ENCODE measurements at places on chromosomes 6 and 20.

- DNase-seq, result no peak
Measured at GRCh38 chr6:111069382-111070104, 17.8 kb upstream of the SLC16A10 start.

GRCh38 chr20:52433326-52434040 lies 241.9 kb upstream of the ZFP64 start:
- no peak for DNase-seq

GRCh38 chr6:7085911-7086310 lies 21.9 kb upstream of the RREB1 start:
- DNase-seq, result no peak

DNA sequence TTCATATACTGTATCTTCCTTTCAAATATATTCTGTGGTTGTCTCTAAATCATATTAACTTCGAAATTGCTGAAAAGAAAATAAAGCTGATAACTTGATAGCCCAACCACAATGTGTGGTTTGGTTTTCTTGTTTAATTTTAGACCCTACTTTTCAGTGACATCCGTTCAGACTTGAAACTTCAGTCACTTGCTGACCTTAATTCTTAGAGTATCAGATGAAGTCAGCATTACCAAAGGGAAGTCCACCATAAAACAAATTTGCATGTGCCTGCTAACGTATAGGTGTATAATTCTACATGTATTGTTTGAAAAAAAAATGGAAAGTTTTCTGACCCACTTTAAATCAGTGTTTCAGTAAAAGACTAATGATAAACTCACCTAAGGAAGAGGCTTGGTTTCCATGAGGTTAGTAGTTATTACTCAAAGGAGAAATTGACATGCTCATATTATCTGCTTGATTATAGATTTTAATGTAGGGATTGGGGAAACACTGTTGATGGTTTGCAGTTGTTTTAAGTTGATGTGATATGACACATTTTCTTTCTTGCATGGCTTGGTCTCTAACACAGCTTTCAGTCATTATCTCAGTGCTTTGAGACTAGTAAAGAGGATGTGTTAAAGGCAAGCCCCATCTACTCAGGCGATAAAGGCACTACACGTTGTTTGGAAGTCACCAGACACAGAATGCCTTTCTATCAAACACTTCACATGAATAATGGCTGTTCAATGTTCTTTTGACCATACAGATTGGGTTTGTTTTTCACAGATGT lies 5.2 kb upstream of the IL17A start:
- DNase-seq, result no peak

- no peak for DNase-seq
Measured at GRCh38 chr20:17862171-17862570, 106.4 kb downstream of the SNX5 start.

DNA sequence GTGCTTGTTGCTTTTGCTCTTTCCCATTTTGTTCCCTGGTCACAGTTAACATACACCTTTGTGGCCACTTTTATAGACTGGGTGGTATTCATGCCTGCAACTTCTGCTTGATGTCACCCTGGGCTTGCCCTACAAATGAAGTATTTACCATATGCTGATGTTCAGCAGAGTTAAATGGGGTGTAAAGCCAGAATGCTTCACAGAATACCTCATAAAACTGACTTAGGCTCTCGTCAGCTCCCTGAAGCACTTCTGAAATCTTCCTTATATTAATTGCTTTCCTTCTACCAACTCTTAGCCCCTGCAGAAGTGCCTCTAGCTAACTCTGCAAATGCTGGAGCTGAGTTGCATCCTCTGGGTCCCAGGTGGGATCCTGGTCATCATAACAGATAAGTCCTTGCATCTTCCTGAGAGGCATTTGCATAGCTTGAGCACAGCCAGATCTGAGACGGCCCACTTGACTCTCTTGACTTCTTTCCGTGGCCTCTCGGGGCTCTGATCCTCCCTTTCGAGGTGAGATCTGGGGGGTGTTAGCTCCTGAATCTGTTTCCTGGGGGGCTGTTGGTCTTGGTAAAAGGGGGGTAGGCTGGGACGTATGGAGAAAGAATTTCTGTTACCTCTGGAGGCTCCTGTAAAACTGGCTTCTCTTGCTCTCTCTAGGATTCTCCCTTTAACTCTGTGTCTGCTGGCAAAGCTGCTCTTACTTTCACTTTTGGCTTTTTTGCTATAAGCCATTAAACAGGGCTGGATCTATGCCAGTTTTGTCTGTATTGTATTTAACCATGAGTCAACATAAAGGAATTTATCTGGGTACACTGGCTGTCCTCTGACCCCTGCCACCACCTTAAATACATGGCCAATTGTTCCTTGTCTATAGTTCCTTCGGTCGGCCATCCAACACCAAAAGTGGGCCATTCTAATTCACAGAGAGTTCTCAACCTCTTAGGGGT lies 223.0 kb upstream of the SYNCRIP start:
- DNase-seq, result no peak

DNA sequence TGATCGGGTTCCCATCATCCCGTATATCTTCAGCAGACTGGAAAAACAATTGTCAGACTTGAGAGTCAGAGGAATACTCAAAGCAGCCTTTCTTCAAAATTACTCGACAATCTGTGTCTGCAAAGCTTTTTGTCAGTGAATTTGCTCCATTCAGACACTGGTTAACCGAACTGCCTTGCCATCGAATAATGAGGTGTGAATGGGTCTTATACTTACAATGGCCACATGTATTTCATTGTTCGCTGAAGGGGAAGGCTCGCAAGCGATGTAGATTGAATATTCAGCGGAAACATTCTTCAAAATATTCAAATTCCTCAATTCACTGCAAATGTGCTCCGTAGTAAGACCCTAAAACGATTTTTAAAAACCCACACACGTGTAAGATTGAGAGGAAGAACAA lies 32.9 kb downstream of the JAG1 start:
- DNase-seq, result no peak

DNA sequence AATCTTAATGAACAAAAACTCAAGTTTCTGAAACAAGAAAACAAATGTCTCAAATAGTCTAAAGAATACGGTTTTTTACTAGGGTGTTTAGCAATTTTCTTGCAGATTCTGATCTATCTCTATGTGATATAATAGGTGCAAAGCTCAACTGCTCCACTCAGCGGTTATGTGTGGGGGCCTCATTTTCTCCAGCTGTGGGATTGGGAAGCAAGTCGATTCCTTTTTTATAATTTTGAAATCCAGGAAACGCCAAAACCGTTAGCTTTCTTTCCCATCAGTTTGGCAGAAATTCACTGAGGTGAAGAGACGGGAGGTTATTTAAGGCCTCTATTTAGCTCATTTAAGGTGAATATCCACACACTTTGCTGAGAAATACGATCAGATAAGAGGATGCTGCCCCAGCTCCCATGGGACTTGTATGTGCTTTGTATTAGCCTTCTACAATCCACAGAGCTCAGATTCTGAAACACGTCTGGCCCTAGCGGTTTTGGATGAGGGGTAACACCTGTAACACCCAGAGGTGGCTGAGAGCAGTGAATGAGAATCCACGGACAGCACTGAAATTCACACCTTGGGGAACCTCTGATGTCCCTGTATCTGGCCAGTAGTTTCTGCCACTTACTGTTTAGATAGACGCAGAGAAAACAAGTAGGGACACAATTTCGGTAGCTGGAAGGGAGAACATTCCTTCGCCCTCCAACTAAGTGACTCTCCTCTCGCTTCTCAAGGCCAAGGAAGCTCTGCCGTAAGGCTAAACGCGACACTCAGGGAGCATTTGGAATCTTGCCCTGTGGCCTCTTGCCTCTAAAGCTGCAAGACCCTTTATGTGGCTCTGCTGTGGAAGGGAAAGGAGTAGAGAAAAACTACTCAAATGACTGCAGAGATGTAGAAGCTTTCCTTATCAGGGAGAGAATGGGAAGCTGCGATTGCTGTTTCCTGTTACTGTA lies 6.5 kb upstream of the BCAS4 start:
- DNase-seq, result no peak

GRCh38 chr20:36576081-36576445 lies 2.7 kb downstream of the TGIF2 start:
- no peak for DNase-seq

GRCh38 chr20:25394996-25395395 lies 4.4 kb upstream of the ABHD12 start:
- no peak for DNase-seq

DNA sequence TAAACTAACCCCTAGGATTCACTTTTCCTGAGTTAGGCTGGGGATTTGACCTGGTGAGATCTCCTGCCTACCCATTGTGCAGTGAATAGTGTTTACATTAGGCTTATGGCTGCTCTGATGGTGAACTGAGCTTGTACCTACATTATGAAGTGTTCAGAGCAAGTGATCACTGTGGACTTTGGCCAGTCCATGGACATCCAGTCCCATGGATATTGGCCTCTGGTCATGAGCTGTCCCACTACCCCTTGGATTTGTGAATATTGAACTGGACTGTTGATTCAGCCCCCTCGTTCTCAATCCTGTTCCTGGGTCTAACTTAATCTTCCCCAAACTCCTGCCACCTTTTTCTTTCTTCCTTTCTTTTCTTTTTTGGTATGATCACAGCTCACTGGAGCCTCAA lies 13.8 kb downstream of the ASIP start:
- DNase-seq, result no peak

GRCh38 chr6:132443206-132443605 lies 41.9 kb upstream of the MOXD1 start:
- no peak for DNase-seq

GRCh38 chr20:17969884-17970409 lies 1.1 kb downstream of the MGME1 start:
- no peak for DNase-seq

DNA sequence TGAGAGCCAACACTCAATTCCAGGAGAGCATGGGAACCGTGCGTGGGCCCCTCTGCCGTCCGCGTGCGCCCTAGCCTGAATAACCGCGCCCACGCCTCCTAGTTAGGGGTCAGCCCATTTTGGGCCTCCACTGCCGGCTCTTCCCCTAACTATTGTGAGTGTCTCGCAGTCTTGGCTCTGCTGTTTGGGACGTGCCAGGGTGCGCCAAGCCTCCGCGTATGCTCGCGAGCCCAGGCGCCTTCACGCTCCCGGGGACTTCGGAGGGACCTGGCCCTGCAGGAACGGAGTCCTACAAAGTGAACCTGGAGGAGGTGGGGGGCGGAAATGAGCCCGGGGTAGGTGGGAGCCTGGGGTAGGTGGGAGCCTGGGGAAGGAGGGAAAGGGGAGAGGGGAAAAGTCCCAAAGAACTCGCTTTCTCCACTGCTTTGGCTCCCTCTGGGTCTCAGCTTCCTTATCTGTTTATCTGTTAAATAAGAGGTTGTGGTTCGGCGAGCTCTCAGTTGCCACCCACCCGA lies 873 bp upstream of the GCM2 start:
- no peak for DNase-seq

DNA sequence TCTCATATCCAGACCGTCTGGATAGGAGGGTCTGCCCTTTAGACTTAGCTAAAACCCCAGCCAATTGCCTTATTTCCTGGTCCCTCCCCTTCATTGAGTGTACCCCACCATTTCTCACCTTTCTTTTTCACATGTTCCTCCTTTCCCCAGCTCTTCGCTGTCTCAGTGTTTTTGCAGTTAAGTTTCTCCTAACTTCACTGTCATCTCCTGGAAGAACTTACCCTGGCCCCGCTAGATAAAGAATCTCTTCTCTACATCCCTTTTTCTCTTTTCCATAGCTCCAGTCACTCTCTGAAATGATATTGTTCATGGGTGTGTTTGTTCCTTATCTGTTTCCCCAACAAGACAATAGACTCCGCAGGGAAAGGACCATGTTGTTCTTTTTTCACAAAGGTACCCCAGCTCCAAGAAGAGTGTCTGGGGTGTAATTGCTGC lies 208.8 kb downstream of the TSHZ2 start:
- no peak for DNase-seq

DNA sequence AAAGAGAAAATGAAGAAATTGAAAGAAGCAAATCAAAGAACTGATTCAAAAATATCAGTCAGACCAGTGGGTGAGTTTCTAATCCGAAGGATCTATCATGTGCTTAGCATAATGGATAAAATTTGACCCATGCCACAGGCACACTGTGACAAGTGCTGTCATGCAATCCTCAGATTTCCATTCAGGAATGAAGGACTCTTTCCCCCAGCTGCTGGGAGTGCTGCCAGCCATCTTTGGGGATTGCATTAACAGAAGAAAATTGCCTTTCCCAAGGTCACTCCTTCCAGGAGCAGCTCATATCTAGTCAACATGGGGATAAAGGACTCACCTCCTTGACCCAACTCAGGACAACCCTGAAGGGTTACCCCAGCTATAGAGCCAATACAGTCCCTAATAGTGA lies 316.7 kb upstream of the TBX18 start:
- no peak for DNase-seq

DNA sequence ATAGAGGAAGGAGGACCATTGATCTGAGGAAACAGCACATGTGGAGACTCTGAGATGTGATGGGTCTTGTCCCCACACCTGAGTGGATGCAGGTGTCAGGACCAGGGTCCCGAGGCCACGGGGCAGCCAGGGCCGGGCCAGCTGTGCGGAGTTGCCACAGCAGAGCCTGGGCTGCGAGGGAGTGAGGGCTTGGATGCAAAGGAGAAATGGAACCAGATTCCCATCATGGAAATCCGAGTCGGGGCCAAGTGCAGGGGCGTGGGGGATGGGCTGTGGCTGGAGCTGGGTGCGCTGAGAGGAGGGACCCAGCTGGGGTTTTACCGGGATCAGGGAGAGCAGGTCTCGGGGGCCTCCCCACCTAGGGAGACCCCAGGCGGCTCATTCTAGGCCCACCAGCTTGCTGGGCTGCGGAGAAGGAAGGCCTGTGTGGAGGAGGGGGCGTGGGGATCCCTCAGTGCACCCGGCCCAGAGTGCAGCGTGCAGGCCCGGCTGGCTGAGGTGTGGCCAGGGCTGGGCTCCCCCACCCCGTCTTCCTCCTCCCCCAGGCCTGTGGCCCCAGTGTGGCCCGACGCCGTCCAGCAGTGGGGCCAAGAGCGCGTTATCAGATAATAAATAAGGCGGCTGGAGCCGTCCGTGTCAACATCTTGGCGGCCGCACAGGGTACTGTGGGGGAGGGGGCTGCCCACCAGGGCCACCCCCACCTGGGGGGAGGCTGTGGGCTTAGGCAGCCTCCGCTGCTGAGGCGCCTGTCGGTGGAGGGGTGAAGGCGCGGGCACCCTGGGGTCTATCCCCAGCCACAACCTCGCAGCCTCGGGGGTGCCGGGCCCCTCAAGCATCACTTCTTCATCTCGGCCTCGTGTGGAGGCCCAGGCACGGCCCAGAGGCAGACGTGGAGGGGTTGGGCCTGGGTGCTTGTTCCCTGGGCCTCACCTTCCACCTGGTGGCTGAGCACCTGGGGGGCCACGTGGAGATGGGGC lies 17.2 kb downstream of the GATA5 start:
- DNase-seq, result no peak

- no peak for DNase-seq
Measured at GRCh38 chr20:64139199-64140060, 24.8 kb upstream of the MYT1 start.

GRCh38 chr6:10138917-10139316 lies 276.0 kb downstream of the TFAP2A start:
- DNase-seq, result no peak

All from activated naive CD8-positive, alpha-beta T cell treated with anti-CD3 and anti-CD28 coated beads, Interleukin-2, amount 50 U/mL, for 16 hours (primary cell).